ENCODE measurements at places on chromosomes 12 and 14.

DNA sequence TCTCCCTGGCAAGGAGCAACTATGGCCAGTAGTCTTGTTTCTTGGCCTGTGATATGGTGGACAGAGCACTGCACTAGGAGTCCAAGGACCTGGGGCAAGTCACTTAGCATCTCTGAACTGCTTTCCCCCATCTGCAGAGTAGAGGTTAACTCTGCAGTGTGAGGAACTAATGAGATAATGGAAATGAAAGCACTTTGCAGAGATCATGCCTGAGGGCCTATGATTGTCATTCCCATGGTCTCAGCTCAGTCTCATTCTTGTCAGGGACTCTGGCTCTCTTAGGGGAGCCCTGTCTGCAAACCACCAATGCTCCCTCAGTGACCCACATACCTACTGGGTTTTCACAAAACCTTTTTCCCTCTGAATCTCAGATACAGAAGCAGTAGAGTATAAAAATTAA, 6.5 kb upstream of the PNMA1 start:
- DNase-seq, result no peak

DNA sequence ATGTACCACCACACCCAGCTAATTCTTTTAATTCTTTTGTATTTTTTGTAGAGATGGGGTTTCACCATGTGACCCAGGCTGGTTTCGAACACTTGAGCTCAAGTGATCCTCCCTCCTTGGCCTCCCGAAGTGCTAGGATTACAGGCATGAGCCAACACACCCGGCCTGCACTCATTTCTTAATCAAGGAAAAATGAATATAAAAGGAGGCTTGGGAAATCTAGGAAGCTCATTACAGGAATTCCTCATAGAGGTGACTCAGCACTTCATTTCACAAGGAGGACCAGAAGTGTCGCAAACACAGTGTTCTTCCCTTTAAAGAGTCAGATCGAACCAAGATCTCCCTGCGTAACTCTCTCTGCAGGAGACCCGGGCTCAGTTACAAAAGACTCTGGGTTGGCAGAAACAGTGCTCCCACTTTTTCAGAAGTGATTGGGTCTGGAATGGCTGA, 30.3 kb downstream of the NFKBIA start:
- no peak for DNase-seq

DNA sequence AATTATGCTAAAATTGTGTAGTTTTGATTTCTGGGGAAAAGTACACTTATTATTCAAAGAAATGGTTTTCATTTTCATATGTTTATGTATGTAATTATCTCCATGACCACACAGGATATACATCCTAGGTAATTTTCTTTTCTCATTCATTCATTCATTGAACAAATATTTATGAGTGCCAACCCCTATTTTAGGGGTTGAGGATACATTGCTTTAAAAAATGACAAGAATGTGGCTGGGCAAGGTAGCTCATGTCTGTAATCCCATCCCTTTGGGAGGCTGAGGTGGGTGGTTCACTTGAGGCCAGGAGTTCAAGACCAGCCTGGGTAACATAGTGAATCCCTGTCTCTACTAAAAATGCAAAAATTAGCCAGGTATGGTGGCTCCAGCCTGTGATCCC, 40.9 kb downstream of the SGPP1 start:
- no peak for DNase-seq

DNA sequence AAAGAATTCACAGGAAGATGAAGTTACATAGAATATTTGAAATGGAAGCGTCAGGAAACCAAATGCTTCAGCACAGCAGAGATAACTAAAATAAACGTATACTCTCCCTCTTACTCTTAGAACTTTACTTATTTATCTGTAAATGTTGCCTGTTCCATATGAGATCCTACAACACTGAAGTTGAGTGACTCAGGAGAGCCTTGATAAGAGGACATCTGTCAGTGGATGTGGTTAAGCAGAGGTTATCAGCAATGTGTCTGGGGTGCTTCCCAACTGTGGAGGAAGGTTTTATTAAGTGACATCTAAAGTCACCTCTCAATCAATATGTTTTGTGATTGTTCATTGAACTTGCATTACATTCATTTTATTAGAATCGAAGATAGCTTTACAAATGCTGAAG, 81.9 kb downstream of the NEDD1 start:
- DNase-seq, result no peak

GRCh38 chr12:23948291-23948690, 1.2 kb downstream of the SOX5 start:
- no peak for DNase-seq

DNA sequence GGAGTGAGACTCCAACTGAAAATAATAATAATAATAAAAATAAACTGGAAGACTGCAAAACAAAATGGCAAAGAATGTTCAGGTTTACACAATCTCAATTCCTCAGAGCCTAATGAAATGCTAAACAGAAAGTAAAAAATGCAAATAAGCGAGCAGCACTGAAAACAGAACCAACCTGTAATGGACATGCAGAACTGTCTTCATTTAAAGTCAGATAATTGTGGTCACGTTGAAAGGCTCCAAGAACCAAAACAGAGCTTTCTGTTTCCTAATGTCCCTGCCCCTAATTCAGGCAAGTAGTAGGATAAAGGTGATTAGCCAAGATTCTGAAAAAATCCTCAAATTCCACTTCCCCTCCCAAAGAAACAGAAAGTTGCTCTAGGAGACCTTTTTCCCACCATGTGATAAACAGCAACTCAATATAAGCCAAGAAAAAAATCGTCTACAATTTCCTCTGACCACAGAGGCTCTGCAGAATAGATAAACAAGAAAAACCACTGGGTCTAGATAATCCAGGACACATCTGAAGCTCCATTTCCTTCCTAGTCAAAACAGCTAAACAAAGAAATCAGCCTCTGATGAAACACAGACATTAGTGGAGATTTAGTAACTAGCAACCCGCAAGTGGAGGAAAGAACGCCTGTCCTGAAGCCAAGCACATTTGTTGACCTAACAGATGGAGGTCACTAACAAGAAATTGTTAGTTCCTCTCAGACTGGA, 3.0 kb downstream of the MIS18BP1 start:
- no peak for DNase-seq

DNA sequence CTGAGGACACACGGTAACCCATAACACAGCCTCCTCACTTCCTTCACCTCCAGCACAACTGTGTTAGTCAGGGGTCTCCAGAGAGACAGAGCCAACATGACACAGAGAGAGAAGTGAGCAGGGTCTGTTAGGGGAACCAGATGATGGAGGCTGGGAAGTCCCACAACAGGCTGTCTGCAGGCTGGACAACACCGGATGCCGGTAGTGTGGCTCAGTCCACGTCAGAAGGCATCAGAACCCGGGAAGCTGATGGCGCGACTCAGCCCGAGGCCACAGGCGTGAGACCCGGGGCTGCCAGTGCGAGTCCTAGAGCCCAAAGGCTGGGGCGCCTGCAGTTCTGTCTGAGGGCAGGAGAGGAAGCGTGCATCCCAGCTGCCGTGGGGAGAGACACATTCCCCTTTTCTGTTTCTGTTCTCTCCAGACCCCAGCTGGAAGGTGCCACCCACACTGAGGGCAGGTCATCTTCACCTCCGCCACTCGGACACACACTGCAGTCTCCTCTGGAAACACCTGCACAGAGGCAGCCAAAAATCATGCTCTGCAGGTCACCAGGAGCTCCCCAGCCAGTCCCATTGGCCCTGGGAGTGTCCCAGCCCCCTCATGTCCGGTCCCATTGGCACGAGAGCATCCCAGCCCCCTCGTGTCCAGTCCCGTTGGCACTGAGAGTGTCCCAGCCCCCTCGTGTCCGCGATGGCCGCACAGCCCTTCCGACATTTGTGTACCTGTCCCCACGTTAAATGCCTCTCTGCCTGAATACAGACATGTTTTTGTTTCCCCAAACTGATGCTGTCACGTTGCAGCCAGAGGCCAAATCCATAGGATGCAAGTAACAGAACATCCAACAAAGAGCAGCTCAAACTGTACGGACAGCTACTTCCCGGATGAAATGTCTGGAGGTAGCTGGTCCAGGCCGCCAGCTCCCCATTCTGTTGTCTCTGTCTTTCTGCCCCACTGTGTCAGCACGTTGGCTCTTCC, 7.9 kb upstream of the FBRSL1 start:
- no peak for DNase-seq

GRCh38 chr14:37472906-37473305, 122.1 kb downstream of the FOXA1 start:
- DNase-seq, result no peak
